ENCODE measurements at places on chromosomes 1 and 21. TPM values are rescaled to one million over a fixed set of nuclear protein-coding genes. Genes with fewer than 3 reads are reported as not detected.
A peak's percentile ranks its signal among the peaks of the same experiment; 100 is the strongest.

The SLC30A10 gene
- not detected for total RNA-seq

- H3K4me1 ChIP-seq: peaks cover 26% of the 10 kb centered on the region
- H3K27ac ChIP-seq: no peak overlapping the region
- H3K4me3 ChIP-seq: no peak overlapping the region
- H3K27me3 ChIP-seq: peaks cover 9% of the 10 kb centered on the region
- no peak for DNase-seq
- H3K36me3 ChIP-seq: no peaks in the 10 kb centered on the region
These were observed 334.2 kb upstream of the SNX7 start for GRCh38 chr1:98327220-98327861.

GRCh38 chr1:202501281-202501680 lies 152.8 kb downstream of the PPP1R12B start:
- H3K27ac ChIP-seq: no peak overlapping the region
- DNase-seq: no peak
- H3K36me3 ChIP-seq: peaks cover 6% of the 10 kb centered on the region
- no peak overlapping the region for H3K4me3 ChIP-seq

DNA sequence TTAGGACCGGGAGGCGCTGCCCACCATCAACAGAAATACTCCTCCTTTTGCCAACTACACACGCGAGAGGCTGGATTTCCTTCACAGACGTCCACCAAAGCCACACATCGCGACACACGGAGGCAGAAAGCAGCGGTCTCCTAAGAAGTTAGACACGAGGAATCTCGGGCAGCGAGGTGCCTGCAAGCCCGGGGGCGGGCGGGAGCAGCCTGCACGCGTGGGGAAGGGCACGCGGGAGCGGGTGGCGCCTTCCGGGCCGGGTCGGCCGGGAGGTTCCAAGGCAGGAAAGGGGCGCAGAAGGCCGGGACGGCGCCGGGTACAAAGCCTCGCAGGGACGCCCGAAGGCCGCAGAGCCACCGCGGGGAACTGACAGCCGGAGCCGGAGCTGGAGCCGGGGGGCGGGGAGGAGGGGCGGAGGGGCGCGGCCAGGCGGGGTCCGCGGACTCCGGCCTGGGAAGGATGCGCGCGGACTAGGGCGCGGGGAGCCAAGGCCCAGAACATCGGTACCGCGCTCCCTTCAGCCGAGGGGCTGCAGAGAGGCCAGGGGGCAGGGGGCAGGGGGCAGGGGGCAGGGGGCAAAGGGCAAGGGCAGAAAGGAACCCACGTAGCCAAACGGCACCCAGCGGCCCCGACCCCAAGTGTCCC lies 722 bp downstream of the NPHP4 start:
- H3K27me3 ChIP-seq: no peaks in the 10 kb centered on the region
- peak; percentile 63 for DNase-seq
- peak overlapping the region; percentile 74 for H3K27ac ChIP-seq
- peaks cover 26% of the 10 kb centered on the region for H3K36me3 ChIP-seq
- H3K4me1 ChIP-seq: peaks cover 34% of the 10 kb centered on the region

DNA sequence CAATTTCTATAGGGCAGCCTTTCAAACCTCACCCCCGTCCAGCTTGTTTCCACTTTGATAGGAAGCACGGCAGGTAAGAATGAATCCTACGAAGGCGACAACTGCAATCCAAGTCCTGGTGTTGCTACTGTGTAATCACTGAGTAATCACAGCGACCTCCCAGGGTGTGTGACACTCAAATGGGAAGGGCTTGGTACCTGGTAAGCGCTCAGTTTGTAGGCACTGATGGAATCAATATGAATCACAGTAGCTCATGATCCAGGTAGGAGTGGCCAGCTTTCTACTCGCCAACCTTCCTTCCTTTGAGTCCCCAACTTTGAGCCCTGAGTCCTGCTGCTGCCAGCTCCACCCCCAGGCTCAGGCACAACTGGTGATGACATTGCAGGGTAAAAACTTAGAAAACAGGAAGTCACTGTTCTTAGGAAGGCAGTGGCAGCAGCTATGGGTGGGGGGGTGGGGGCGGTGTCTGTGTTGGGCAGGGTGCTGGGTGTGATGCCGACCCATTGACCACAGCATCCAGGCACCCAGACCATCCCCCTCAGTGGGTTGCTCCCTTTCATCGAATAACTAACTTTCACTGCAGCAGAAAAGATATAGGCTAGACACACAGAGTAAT lies 70.7 kb downstream of the CD247 start:
- peaks cover 85% of the 10 kb centered on the region for H3K4me1 ChIP-seq
- peaks cover 43% of the 10 kb centered on the region for H3K36me3 ChIP-seq
- H3K4me3 ChIP-seq: peak overlapping the region; percentile 28

GRCh38 chr1:179883040-179883744 lies 1.1 kb downstream of the TOR1AIP1 start:
- H3K4me3 ChIP-seq: peak overlapping the region; percentile 92
- H3K36me3 ChIP-seq: peaks cover 39% of the 10 kb centered on the region

- no peaks in the 10 kb centered on the region for H3K4me1 ChIP-seq
- H3K4me3 ChIP-seq: no peak overlapping the region
- no peak overlapping the region for H3K27ac ChIP-seq
- peaks cover 14% of the 10 kb centered on the region for H3K36me3 ChIP-seq
- no peak for DNase-seq
- no peaks in the 10 kb centered on the region for H3K27me3 ChIP-seq
These were observed 2.4 kb upstream of the ELF3 start for GRCh38 chr1:202007805-202008489.
